Nucleus accumbens (tissue), 56 donors: ENCODE measurements at places on chromosomes 5 and 9.

DNA sequence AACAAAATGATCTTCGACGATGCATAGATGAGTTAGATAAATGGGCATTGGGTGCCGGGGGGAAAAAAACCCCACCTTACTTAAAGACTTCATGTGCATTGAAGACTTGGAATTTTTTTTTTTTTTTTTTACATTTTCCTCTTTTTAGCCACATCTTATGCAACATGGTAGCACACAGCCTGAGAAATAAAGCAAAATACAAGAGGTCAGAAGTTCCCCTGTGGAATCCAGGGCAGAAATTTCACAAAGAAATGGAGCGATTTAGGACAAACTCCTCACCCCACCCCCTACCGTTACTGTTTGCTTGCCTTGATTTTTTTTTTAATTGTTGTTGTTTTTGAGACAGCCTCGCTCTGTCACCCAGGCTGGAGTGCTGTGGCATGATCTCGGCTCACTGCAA is 153.2 kb downstream of the GOLPH3 start:
- DNase-seq, result no peak

GRCh38 chr9:9016597-9016996 is 1217.0 kb upstream of the DMAC1 start:
- DNase-seq, result no peak

GRCh38 chr5:72507231-72507906 is at the start of gene ZNF366:
TSS of gene ZNF366 (minus strand) at chr5:72507410. CDS start at chr5:72461496, 45,914 bp downstream.
- no peak for DNase-seq

DNA sequence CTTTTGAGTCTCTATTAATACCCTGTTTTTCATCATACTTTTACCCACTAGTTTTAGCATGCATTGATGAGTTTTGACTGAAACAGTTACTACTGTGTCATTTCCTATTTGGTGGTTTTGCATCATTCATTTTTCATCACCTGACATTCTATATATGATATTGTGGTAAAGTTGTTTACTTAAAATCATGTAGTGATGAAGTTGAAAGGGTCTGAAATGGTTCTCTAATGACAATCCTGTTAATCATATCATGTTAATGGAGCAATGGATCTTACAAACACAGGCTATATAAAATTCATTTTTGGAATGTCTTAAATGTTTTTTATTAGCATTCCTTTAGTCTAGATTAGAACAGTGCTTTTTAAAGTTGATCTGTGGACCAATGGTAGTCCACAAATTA is 84.1 kb downstream of the ERBIN start:
- DNase-seq, result no peak

DNA sequence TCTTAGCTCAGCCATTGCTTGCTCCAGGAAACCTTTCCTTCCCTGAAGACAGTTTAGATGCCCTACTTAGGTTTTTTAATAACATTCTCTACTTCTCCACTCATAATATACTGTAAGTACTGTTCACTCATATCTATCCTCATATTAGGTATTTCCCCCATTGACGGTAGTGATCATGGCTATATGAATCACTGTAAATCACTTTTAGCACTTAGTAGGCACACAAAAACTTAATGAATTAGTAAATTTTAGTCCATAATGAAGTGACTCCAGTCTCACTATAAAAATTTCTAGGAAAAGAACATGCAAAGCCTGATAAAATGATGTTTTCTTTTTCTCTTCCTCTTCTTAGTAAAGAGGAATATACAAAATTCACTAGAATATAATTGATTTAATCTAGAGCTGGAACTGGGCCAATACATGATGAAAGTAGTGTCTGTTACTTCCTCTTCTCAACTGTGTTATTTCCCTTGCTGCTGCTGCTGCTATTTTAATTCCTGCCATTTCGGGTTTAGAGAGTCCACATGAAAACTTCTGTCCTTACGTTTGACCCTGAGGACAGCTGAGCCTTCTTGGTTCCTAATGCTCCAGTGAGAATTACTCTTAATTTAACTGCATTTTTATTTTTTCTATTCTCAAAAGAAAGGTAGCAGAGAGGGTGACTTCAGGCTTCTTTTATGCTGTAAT is 73.5 kb downstream of the LNPEP start:
- no peak for DNase-seq

DNA sequence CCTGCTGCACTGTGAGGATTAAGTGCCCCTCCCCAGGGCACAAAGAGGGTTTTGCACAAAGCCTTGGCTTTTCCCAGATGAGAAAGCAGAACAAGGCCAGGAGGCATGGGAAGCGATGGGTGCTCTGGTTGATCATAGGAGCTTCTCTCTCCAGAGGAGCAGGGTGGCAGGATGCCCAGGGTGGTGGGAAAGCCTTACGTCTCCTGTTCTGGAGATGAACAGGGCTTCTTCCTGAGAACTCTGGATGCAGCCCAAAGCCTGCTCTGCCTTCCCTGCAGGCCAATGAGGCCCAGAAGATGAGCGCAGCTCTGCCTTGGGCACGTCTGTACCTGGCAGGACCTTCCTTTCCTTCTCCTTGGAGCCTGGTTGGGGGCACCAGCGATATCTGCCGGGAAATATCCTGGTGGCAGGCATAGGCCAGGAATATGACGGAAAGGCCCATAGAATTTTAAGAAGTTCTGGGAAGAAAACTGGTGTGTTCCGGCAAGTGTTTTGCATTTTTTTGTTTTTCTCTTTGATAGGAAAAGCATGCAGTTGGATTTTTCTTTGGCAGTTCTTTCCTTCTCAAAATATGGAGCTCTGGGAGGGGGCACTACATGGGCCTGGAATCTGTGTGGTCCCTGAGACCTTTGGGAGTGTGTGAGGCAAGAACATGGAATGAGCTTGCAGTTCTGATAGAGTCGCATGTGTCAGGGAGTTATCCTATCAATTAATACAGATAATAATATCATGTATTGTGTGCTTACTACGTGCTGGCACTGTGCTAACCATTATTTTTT is 253.2 kb upstream of the KLF4 start:
- no peak for DNase-seq

DNA sequence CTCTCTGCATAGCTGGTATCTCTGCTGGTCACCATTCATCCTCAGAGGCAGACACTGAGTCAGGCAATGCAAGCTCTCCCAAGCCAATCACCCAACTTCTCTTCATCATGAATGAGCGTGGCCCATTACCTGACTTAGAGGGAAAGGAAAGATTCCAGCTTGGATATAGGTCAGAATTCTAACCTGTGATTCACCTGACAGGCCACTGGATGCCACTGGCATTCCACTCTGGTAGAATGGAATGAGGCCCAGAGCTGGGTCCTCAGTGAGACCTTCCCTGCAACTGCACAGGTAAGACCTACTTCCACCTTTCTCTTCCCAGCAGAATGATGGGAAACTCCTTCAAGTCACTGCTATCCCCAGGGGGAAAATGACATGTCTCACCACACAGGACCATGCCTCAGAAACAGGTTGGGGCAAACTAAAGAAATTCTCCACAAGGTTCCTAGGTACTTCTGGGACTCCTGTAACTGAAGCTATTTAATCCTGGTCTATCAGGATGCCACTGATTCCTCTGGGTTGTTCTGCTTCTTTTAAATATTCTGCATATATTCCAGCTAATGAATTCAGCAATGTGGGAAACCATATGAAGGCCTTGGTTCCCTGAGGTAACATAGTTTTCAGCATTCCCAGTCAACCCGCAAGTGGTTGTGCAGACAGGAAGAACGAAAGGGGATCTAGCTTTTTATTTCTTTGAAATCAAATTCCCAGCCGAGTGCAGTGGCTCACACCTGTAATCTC is 62.0 kb downstream of the SUSD1 start:
- no peak for DNase-seq

GRCh38 chr9:74412236-74412979 is 84.7 kb upstream of the RORB start:
- no peak for DNase-seq
